ENCODE measurements at places on chromosomes 2 and 18.

GRCh38 chr2:28160986-28161425, 231.7 kb upstream of the FOSL2 start:
- DNase-seq, result no peak

- no peak for DNase-seq
Measured at GRCh38 chr2:133884739-133885381, 316.6 kb upstream of the NCKAP5 start.

DNA sequence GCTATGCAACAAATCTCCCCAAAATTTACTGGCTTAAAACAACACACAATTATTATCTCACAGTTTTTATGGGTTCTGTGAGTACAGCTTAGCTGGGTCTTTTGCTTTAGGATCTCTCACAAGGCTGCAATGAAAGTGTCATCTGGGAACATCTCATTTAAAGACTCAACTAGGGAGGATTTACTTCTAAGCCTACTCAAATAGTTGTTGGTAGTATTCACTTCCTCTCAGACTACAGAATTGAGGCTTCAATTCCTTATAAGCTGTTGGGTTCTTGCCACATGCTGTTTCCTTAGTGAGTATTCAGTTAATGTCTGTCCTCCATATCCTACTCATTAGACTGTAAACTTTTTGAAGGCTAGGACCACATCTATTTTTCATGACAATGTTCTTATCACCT, 72.3 kb downstream of the MDH1 start:
- DNase-seq, result no peak

DNA sequence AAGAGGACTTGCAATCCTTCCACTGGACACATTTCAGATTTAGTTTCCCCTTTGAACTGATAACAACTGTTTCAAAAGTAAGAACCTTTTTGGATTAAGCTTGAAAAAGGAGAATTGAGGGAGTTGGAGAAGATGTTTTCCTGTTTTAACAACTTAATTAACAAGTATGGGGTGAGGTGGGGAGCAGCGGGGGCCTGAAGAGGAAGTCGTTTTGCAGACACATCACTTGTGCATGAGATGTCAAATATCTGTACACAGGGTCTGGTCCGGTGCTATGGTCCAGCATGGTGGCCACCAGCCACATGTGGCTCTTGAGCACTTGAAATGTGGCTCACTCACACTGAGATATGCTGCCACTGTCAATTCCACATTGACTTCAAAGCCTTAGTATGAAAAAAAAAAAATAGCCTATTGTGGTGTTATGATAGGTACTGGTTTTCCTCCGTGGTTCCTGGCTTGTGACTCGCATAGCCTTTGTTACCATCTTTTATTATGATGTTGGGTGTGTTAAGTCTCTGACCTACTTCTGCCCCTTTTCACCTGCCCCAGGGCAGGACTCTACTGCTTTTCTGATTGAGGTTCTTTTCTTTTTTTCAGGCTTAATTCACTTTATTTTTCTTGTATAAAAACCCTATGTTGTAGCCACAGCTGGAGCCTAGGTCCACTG, 205.5 kb downstream of the BCL2 start:
- DNase-seq, result no peak

GRCh38 chr2:126656431-126657147, 631 bp downstream of the GYPC start:
- DNase-seq, result peak; percentile 29

GRCh38 chr2:33498291-33498956, 22.0 kb downstream of the RASGRP3 start:
- DNase-seq, result no peak

- no peak for DNase-seq
Measured at GRCh38 chr18:11972371-11973174, 8.7 kb upstream of the IMPA2 start.

- no peak for DNase-seq
Measured at GRCh38 chr2:67445652-67446268, 48.6 kb downstream of the ETAA1 start.

- no peak for DNase-seq
Measured at GRCh38 chr2:233865838-233866237, 2.3 kb downstream of the MSL3B start.

DNA sequence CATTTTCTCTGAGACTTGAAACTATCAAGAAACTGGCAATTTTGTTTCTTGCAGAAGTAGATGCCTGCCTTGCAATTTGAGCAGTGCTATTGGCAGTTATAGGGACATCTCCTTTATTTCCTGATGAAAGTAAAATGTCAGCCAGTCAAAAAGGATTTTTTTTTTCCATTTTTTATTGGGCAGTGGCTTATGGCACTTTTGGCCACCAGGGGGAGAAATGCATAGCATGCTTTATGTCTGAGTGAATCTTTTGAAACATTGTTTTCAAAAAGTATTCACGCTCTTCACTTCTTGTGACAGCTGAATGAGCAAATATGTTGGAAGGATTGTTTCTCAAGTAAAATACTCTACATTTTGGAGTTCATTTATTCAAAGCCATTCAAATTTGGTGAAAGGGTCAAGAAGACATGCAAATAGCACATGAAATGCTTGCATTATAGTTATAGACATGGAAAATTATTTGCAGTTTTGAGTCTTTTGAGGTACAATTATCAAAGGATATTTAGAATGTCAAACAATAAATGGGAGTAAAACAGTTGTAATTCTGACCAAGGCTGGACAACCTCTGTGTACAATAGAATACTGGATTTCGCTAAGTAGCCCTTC, 491.0 kb downstream of the CDH2 start:
- no peak for DNase-seq

GRCh38 chr2:8028981-8029380, 652.9 kb upstream of the ID2 start:
- DNase-seq, result no peak

DNA sequence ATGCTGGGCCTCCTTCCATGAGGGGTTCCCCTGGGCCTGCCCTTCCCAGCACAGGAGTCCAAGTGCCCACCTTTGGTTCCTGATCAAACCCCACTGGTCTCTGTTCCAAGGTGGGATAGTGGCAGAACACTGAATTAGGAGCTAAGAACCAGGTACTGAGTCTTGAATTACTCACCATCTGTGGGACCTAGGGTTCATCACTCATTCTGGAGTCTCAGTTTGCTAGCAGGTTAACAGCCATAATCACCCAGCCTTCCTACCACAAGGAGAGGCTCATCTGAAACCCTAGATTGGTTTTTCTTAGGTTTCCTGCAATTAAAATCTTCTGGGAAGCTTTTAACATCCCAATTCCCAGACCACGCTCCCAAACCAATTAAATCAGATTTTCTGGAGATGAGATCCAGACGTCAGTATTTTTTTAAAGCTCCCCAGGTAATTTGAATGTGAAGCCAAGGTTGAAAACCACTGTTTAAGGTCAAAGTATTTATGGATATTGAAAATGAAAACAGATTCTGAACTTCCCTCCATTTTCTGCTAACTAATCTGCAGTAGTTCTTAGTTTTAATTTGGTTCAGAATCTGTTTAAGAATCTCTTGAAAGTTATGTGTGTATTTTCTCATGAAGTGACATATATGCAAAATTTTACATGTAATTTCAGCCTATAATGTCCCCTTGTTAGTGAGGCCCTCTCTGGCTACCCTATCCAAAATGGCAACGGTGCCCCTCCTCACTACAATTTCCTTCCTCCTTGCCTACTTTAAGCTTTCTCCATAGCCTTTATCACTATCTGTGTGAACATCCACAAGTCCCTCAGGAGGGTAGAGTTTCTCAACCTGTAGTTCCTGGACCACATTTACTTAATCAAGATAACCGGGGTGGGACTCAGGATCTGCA, 166.5 kb upstream of the CXCR4 start:
- DNase-seq, result no peak

DNA sequence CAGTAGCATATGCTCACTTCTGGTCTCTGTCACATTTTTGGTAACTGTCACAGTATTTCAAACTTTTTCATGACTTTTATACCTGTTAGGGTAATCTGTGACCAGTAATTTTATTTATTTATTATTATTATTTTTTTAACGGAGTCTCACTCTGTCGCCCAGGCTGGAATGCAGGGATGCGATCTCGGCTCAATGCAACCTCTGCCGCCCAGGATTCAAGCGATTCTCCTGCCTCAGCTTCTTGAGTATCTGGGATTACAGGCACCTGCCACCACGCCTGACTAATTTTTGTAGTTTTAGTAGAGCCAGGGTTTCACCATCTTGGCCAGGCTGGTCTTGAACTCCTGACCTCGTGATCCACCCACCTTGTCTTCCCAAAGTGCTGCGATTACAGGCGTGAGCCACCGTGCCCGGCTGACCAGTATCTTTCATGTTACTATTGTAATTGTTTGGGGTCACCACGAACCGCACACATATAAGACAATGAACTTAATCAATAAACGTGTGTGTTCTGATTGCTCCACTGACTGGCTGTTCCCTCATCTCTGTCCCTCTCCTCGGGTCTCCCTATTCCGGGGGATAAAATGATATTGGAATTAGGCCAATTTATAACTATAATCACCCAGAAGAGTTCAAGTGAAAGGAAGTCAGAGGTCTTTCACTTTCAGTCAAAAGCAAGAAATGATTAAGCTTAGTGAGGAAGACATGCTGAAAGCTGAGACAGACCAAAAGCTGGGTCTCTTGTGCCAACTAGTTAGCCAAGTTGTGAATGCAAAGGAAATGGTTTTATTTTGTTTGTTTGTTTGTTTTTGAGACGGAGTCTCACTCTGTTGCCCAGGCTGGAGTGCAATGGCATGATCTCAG, 22.9 kb downstream of the TGIF1 start:
- no peak for DNase-seq

GRCh38 chr2:86044614-86045013, 61.1 kb downstream of the POLR1A start:
- DNase-seq, result no peak

DNA sequence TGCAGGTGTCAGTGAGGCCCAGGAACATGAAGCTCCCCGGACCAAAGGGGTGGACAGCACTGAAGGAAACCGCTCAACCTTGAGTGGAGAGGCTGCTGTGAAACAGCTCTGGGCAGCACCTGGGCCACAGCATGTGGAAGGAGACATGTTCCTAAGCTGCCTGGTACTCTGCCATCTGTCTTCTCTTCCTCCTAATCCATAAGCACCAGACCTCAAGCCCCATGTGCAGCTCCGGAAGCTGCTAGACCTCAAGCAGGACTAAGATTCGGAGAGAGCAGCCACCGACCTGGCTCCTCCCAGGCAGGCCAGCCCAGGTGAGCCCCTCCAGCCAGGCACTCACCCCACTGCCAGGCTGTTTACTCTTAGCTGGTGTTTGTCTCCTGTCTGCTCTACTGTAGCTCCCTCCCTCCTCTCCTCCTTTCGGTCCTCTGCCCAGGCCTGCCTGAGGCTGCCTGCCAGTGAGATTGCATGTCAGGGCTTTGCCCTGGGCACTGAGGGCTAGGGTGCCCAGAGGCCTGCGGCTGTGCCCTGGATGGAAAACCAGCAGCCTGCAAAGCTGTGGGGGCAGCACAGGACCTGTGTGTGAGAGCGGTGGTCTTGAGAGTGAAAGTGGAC, 53.7 kb downstream of the BCL11A start:
- no peak for DNase-seq

GRCh38 chr2:224366267-224366844, 35.6 kb downstream of the FAM124B start:
- DNase-seq, result no peak

DNA sequence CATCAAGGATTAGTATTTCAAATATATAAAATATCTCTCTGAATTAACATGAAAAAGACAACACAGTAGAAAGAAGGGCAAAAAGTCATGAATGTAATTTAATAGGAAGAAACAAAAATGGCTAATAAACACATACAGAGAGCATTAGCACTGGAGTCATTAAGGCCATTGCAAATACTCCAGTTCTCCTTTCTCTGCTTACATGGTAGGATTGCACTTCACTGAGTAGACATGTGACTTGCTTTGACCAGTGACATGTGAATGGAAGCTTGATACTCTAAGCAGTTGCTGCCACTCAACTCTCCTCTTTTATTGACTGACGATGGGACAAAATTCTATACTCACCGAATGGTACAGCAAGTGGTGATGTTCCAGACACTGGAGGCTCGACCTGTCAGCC, 153.9 kb upstream of the LGALSL start:
- no peak for DNase-seq

DNA sequence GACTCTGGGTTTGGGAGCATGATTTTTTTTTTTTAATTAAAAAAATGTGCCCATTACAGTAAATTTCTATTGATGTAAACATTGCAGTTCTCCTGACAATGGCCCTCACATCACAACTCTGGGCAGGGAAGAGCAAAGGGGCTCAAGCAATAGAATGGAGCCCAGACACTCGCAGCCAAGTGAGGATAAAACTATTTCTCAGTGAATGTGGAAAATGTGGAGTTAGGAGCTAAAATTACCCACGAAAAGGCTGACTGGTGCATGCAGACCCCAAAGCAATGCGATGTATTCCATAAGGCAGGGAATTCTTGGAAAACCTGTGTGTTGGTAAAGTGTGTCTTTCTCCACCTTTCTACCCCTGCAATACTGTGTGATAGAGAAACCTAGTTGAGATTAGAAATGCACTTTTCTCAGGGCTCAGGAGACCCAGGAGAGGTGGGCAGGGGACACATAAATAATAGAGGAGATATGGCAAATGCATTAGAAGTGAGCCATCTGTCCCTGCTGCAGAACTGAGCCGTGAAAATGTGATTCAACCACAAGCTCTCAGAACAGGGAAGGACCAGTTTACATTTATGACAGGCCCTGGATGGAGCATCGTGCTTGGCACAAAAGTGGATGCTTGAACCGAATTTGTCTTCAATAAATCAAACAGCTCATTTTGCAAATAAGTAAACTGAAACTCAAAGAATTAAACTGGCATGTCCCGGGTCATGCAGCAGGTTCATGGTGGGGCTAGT, 100.1 kb downstream of the MYCN start:
- DNase-seq, result no peak

Data from T-helper 1 cell (primary cell).